ENCODE measurements at places on chromosomes 11 and 22.
A peak's percentile ranks its signal among the peaks of the same experiment; 100 is the strongest.

DNA sequence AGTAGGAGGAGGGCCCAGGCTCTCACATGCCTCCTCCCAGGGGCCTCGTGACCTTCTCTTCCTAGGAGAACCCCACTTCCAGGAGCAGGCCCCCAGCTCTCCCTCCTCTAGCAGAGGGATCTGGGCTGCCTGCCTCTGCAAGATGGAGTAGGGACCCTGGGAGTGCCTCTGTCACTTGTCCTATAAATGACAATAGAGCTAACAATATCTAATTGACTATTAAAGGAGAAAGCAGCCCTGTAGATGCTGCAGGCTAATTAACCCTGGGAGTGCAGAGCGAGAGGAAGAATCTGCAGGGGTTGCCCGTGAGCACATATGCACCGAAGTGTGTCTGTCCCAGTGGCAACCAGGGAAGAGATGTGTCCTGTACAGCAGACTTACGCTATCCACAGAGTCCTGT lies 184.4 kb downstream of the GRIK4 start:
- no peak for DNase-seq

DNA sequence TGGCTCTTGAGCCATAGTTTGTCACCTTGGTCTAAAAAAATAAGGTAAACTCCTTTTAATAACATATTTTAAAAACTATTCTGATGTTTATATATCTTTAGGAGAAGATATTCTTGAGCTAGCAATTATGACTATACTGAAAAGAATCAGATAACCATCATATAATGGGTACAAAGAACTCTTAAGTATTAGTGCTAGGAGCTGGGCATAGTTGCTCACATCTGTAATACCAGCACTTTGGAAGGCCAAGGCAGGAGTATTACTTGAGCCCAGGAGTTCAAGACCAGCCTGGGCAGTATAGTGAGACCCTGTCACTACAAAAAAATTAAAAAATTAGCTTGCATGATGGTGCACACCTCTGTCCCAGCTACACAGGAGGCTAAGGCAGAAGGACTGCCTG lies 54.0 kb upstream of the B3GNT6 start:
- no peak for DNase-seq

DNA sequence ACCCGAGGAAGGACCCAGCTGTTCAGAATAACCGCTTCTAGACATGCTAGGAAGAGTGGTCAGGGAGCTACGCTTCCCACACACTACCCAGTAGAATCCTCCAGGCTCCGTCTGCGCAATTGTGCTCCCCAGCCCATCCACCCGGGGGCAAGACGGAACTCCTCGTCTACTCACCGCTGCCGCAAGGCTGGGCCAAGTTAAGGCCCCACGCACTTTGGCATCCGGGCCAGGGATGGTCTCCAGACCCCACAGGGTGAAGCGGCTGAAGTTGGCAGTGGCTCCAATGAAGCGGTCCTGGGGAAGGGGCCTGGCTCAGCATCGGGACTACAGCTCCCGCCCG lies 757 bp downstream of the RNASEH2C start:
- no peak for DNase-seq

GRCh38 chr22:46609175-46609690 lies 11.0 kb upstream of the GRAMD4 start:
- no peak for DNase-seq

GRCh38 chr22:46220921-46221320 lies 29.2 kb downstream of the CDPF1 start:
- no peak for DNase-seq

- DNase-seq = no peak
Measured at GRCh38 chr11:134453441-134453840, 41.4 kb upstream of the B3GAT1 start.

GRCh38 chr11:65900125-65900898 lies at the start of gene FOSL1:
FOSL1 (minus strand) TSS chr11:65900388; CDS start chr11:65900339, 49 bp downstream.
- DNase-seq = no peak

DNA sequence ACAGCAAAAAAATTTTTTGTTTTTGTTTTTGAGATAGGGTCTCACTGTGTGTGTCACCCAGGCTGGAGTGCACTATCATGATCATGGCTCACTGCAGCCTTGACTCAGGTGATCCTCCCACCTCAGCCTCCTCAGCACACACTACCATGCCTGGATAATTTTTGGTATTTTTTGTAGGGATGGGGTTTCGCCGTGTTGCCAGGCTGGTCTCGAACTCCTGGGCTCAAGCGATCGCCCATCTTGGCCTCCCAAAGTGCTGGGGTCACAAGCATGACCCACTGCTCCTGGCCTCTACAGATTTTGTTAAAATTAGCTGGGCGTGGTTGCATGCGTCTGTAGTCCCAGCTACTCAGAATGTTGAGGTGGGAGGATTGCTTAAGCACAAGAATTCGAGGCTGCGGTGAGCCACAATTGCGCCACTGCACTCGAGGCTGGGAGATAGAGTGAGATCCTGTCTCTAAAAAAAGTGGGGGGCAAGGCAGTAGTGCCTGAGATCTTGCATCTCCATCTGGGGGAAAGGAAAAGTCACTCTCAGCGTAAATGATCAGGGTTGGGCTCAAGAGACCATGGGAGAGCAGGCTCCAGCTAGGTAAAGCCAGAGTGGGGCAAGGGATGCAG lies 10.6 kb upstream of the DGKZ start:
- DNase-seq = no peak

GRCh38 chr11:78973876-78974275 lies 399.2 kb upstream of the NARS2 start:
- DNase-seq = no peak

- DNase-seq = no peak
Measured at GRCh38 chr11:3202305-3202704, 16.3 kb downstream of the MRGPRG start.

- DNase-seq = no peak
Measured at GRCh38 chr11:124329787-124330478, 9.9 kb upstream of the OR8D2 start.

DNA sequence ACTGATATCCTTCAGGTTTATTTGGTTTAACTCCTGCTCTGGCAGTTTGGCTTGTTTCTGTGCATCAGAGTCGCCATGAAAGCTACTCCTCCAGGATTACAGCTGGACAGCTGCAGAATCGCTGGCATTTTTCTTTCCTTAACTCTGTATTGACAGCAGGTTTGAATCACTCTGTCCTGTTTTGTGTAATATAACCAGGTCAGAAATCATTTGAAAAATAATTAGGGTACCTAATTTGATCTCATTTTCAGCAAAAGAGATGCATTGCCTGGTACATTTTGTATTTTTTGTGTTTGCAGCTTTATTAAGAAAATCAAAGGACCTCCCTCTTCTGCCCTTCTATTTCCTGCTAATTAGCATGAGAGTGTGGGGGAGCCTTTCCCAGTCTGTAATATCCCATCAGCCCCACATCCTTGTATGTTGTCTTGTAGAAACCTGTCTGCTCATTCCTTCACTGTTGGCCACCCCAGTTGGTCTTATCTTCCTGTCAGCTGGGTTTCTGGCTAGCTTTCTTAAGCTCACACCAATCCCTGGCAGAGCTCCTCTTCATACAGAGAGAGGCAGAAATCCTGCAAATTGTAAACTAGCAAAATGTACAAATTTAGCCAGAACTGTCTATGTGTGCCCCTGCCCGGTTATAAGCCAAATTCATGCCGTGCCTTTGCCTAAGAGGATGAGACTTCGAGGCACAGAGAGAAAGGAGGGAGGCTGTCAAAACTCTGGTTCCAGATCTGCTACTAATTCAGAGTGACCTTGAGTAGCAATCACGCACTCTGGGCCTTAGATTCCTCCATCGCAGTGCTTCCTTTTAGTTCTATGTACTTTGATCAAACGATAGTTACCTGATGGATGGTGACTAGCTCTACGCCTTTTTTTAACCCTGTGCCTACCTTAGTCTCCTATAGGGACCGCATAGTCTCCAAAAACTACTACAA lies 200.6 kb downstream of the NAV2 start:
- no peak for DNase-seq

GRCh38 chr22:50301581-50301991 lies 5.9 kb downstream of the PLXNB2 start:
- DNase-seq = no peak

DNA sequence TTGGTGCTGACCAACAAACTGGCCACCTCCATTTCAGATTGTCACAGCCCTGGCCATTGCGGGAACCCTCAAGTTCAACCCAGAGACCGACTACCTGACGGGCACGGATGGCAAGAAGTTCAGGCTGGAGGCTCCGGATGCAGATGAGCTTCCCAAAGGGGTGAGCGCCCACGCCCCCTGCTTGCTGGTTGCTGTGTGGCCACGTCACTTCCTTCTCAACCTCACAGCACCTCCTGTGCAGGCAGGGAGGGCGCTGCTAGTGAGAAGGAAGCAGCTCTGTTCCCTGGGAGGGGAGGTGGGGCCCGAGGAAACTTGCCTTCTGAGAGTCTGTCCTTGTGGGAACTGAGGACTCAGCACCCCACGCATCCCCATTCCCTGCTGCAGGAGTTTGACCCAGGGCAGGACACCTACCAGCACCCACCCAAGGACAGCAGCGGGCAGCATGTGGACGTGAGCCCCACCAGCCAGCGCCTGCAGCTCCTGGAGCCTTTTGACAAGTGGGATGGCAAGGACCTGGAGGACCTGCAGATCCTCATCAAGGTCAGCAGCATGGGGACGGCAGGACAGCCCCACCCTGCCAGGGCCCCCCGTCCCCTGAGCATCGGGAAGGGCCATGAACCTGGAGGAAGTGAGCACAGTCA lies 19.3 kb downstream of the POLR3H start:
- DNase-seq = no peak

DNA sequence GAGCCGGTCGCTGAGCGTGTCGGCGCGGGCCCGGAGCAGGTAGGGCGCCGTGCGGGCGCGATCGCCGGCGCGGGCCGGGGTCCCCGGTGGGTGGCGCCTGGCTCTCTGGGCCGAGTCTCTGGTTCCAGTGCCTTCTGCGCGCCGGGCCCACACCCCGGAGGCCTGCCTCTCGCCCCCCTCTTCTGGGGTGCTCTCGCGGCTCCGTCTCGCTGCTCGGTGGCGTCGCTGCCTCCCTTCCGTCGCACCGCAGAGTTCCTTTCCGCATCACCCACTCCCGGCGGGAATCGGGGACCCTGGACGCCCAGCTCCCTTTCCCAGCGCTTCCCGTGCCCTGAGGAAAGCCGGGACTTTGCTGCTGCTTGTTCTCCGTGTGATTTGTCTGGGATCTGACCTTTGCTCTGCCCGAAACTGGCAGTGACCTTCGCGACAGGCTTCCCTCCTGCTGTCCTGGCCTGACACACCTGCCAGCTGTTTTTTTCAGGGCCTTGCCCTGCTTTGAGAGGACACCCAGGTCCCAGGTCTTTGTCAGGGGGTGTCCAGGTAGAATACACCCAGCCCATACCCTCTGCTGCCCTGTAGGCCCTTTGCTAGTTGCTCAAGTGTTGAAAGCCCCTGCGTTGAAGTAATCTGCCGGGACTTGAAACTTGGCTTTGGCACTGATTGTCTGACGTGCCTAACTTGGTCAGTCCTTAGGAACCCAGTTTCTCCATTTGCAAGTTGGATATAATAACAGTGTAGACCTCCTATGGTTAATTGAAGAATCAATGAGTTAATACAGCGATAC lies 711 bp downstream of the FDX1 start:
- DNase-seq = no peak

- DNase-seq = no peak
Measured at GRCh38 chr22:28012832-28013460, 93.9 kb upstream of the PITPNB start.

DNA sequence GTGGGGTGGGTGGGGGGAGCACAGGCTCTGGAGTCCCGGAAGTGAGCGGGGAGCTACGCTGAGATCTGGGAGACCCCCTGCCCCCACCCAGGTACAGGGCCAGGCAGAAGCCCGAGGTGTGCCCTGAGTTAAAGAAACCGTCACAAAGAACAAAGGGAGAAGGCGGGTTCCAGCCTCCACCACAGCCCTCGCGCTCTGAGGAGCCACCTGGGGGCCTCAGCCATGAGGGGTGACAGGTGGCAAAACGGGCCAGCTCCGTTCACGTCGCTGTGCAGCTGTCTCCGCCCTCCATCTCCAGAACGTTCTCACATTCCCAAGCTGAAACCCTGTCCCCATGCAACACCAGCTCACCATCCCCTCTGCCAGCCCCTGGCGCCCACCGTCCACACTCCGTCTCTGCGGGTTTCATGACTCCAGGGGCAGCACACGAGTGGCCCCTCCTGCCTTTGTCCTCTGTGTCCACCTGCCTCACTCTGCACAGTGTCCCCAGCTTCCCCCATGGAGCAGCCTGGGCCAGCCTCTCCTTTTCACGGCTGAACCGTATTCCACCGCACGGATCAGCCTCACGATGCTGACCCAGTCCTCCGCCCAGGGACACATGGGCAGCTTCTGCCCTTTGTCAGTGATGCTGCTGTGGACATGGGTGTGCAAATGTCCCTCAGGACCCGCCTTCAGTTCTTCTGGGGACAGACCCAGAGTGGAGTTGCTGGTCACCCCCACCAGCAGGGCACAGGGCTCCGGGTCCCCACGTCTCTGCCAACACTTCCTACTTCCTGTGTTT lies 1.7 kb upstream of the MUC5B start:
- DNase-seq = no peak

- DNase-seq = no peak
Measured at GRCh38 chr11:59918480-59918879, 19.8 kb upstream of the OOSP1 start.

GRCh38 chr22:24697621-24698082 lies 76.9 kb downstream of the PIWIL3 start:
- no peak for DNase-seq

- no peak for DNase-seq
Measured at GRCh38 chr22:19732403-19733113, 9.2 kb downstream of the GP1BB start.

- DNase-seq = no peak
Measured at GRCh38 chr11:9687711-9688477, 24.0 kb downstream of the SWAP70 start.

GRCh38 chr11:92225568-92226330 lies 1.1 kb downstream of the FAT3 start:
- peak; percentile 44 for DNase-seq

GRCh38 chr11:114134870-114135269 lies 75.4 kb downstream of the ZBTB16 start:
- DNase-seq = no peak

DNA sequence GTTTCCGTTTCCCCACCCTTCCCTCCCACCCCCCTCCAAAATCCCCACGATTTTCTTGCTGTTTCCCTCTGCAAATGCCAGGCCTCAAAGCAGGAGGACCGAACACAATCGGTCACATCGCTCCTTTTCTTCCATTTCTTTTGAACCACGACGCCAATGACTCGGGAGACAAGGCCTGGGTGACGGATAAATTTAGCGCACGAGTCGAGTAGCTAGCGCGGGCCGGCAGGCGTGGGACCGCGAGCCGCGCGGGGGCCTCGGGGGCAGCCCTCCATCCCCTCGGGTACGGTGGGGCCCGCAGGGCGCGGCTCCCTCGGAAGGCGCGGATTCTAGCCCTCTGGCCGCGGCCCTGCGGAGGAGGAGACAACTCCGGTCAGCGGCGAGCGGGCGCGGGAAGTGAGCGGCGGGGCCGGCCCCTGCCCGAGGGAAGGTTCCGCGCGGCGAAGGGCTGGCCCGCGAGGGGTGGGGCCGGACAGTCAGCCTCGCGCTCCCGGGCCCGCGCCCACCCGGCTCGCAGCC lies 414 bp downstream of the JOSD1 start:
- no peak for DNase-seq

Data from left renal pelvis (tissue), 4 donors.